CD8-positive, alpha-beta T cell (primary cell): ENCODE measurements at places on chromosomes 3 and 15.

DNA sequence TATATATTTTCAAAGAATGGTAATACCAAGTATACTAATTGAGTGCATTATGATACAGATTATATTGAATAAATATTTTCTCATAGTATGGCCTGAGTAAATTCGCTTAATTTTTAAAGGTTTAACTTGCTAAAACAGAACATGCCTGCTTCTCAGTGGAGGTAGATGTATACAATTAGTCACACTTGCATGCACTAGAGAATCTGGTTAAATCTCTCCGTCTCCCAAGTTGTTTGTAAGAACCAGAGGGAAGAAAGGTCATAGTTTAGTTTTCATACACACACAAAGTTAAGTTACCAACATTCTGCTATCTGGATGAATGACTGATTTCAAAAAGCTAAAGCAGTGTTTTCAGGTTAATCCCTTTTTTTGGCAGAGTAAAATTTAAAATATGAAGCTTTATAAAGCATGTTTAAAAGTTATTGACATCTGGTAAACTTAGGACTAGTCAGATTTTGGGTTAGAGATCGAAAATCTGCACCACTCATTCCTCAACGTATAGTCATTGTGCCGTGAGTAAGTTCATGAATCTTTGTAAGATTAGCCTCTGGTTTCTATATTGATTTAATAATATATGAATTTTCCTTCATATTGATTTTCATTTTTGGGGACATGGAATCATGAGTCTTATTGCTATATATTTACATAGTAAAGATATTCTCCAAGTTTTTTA, 117.6 kb upstream of the SAMMSON start:
- no peak for DNase-seq

DNA sequence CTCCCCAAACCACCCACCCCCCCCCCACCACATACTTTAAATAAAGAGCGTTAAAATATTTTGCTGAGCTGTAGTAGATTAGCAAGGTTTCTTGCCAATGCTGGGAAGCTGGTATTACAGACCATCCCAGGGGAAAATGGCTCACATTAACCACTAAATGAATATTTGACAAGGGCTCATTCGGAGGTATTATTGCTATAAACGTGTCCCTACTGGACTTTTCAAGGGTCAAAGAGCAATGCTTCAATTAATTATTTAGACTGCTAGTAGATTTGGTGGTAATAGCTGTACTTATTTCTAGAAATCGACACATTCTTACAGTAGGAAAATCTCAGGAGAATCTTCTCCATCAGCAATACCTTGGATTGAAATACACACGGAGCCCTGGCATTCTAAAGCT, 5.2 kb downstream of the SOX2 start:
- DNase-seq = no peak

- no peak for DNase-seq
These were observed 46.9 kb upstream of the COL6A6 start for GRCh38 chr3:130470126-130470525.

DNA sequence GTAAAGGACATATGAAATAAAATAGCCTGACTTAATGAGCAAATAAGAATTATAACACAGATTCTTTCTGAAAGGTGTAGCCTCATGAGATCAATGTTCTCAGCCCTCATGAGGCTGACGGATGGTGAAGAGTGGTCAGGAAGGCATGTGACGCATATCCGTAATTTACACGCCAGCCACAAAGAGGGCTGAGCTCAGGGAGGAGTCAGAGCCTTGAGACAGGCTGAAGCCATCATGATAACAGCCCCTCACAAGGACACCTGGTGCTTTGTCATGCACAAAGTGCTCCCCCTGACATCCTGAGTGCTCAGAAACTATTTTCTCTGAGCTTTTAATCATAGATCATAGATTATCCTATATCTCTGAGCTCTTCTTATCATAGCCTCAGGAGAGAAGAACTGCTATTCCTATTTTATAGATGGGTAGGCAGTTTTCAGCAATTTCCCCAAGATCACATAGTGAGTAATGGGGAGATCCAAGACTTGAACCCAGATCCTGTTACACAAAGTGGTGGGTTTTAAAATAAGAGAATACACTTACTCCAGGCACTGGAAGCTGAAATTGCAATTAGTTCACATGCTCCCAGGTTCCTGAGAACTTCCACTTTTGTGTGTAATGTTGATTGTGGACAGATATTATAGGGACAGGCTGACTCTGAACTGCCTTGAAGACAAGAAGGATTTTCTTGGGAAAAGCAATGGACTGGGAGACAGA, 267.1 kb downstream of the RPLP1 start:
- peak; percentile 83 for DNase-seq

DNA sequence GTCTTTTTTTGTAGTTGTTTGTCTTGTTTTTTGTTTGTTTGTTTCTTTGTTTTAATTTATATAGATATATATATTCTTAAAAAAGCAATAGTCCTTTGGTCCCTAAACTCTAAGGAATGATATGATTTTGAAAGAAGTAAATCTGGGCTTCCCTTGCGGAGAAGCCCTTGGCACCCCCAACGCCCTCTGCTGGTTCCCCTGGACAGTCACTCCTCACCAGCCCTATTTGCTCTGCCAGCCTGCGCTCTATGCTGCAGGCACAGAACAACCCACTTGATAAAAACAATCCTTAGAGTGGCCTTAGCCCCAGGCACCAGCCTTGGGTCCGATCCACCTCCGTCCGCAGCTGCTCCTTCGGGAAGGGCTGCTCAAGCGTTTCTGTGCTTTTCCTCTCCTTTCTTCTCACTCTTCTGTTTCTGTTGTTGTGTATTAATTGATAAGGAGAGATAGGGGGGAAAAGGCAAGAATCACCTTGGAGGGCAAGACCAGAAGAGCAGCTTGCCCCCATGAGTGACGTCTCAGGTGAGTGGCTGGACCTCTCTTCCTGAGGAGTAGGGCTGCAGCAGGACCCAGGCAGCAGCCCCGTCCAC, 13.7 kb upstream of the PARP6 start:
- peak; percentile 30 for DNase-seq

GRCh38 chr15:40037721-40038120, 1.3 kb downstream of the SRP14 start:
- no peak for DNase-seq

- DNase-seq = no peak
These were observed 330.2 kb downstream of the EPHB1 start for GRCh38 chr3:135125171-135125801.

- no peak for DNase-seq
These were observed 766.5 kb upstream of the CFAP20DC start for GRCh38 chr3:59816312-59816711.

- no peak for DNase-seq
These were observed 256.5 kb upstream of the CBLB start for GRCh38 chr3:106125321-106125720.

DNA sequence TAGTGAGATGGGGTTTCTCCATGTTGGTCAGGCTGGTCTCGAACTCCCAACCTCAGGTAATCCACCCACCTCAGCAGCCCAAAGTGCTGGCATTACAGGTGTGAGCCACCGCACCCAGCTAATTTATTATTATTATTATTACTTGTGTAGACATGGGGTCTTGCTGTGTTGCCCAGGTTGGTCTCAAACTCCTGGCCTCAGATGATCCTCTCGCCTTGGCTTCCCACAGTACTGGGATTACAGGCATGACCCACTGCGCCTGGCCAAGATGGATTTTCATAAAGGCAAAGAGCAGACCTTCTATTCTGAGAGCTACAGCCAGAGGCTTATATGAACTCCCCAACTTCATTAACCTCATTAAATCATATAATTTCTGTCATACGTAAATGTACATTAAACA, 17.2 kb downstream of the PTPN9 start:
- no peak for DNase-seq

GRCh38 chr3:46112984-46113383, 85.7 kb upstream of the XCR1 start:
- no peak for DNase-seq

DNA sequence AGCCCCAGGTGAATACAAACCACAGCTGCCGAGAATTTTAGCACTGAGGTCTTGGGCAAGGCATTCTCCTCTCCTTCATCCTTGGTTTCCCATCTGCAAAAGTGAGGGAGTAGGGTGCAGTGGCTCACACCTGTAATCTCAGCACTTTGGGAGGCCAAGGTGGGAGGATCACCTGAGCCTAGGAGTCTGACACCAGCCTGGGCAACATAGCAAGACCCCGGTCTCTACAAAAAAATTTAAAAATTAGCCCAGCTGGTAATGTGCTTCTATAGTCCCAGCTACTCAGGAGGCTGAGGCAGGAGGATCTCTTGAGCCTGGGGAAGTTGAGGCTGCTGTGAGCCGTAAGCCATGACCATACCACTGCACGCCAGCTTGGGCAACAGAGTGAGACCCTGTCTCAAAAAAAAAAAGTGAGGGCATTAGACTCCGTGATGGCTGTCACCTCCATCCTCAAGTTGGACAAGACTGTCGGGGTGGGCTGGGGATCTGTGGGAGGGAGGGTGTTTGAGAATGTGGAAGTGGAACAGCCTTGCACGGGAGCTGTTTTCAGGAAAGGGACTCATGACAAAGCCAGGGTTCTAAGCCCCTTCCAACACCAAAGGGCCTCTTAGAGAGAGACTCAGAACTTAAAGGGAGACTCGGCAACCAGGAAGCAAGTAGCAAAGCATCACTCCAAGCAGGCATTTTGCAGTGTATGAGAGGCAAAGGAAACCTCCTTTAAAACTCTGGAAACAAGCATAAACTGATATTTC, 46.0 kb upstream of the FURIN start:
- no peak for DNase-seq

DNA sequence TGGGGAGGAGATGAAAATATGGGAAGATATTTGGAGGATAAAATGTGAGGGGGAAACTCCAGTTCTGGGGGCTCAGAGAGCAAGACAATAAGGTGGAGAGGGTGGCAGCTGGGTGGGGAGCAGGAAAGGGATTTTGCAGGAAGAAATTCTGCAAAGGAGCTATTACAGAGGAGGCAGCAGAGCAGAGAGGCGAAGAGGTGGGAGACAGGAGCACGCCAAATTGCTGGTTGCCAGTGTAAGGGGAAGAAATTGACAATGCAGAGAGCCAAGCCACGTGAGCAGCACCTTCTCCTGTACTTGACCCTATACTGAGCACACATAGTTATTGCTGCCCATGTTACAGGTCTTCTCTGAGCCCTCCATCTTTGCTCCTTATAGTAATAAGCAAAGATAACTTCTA, 190.3 kb upstream of the ONECUT1 start:
- DNase-seq = no peak

- DNase-seq = no peak
These were observed 80.6 kb downstream of the ARIH1 start for GRCh38 chr15:72554471-72555425.

GRCh38 chr15:36642311-36642710, 62.9 kb downstream of the CDIN1 start:
- DNase-seq = no peak

- DNase-seq = no peak
These were observed 11.2 kb downstream of the CSNK1G1 start for GRCh38 chr15:64344651-64345294.

- no peak for DNase-seq
These were observed 127.2 kb downstream of the EBLN2 start for GRCh38 chr3:73188707-73189106.

DNA sequence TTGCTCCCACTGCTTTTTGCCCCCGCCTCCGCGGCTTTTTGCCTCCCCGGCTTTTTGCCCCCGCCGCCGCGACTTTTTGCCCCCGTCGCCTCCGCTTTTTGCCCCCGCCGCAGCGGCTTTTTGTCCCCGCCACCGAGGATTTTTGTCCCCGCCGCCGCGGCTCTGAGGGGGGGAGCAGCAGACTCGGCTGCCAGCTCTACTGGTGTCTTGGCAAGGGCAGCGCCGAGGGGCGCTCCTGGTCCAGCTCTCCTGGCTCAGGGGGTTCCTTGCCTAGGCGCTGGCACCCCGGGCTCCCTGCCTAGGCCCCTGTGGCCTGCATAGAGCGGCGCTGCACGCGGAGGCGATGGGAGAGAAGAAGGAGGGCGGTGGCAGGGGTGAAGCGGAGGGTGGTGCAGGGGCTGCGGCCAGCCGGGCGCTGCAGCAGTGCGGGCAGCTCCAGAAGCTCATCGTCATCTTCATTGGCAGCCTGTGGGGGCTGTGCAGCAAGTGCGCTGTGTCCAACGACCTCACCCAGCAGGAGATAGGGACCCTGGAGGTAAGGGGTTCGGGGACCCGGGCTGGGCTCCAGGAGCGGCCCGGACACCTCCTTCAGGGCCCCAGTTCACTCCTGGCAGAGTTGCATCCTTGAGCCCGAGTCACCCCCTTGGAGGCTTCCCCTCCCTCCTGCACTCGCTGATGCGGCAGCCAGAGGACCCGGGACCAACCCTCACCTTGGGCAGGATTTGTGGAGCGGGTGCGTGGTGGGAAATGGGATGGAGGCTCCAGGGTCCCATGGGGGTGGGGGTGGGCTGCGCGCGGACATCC, 642.4 kb downstream of the GOLGA6L6 start:
- DNase-seq = no peak
